SIG-M5 (cell line): ENCODE measurements at places on chromosomes 11 and 22.

- DNase-seq = no peak
Measured at GRCh38 chr11:35516403-35516802, 9.0 kb downstream of the PAMR1 start.

GRCh38 chr11:33919645-33920044 is 27.8 kb upstream of the LMO2 start:
- DNase-seq = no peak

DNA sequence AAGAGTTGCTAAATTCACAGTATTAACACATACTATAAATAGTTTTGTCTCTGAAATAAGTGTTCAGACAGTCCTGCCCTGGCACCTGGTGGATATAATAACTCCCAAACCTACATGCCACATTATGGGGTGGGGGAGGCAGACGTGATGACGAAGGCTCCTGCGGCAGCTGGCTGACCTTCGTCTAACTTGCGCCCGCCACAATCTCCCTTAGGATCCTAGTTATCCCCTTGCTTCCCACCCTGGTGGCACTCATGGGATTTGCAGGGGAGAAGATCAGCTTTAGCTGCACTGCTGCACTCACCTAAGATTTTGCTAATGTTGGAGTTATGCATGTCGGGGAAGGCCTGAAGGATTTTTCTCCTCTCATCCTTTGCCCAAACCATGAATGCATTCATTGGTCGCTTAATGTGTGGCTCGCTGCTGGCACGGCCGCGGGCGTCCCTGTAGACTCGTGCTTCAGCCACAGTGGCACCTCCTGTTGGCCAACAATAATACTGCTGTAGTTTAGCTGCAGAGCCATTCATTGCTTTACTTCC is 367.6 kb downstream of the SOX6 start:
- DNase-seq = no peak

DNA sequence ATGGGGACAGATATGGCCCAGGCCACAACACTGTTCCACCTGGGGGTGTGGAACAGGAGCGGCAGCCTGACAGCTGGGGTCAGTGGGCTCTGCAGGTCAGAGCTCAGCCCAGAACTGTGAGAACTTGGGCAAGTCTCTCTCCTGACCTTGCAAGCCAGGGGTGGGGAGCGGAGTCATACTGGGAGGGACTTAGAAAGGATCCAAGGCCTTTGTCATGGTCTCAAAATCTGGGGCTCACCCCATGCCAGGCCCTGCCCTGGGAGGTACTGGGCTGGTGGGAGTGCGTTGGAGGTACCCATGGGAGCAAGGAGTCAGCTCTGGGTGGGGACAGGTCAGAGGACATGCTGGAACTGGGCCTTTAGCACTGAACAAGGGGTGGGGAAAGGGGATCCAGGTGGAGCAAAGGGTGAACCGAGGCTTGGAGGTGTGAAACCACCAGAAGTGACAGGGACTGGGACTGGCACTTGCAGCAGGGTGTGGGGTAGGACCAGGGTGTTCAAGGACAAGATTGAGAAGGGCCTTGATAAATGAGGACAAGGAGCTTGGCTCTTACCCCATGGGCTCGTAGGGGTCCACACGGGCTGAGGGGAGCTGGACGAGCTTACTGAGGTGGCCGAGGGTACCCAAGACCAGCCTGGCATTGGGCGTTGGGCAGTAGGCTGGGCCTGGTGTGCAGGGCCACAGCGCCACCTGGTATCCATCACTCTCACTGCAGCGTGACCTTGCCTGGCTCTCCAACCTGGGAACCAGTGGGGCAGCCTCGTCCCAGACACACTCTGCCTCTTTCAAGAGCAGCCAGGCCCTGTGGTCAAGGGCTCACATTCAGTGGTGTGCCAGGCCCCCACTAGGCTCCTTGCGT is 7.4 kb upstream of the PMM1 start:
- no peak for DNase-seq
